ENCODE measurements at places on chromosomes 6 and 20.

DNA sequence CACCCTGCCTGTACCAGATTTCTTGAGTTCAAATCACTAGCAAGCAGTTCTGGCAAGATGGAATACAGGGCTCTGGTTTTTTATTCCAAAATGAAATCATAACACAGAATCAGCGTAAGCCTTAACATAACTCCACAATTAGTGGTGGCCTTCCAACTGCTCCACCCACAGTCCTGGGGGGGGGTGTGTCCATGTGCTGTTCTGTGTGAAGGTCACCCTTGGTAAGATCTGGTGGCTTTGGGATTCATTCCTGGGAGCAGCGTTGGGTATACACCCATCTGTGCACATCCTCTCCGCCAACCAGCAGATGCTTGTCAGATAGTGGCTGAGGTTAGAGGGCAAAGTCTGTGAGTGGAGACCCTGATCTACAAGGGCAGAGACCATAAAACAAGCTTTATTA, 49.9 kb upstream of the CD83 start:
- no peak for DNase-seq

- no peak for DNase-seq
Measured at GRCh38 chr6:97151601-97152000, 131.4 kb downstream of the MMS22L start.

DNA sequence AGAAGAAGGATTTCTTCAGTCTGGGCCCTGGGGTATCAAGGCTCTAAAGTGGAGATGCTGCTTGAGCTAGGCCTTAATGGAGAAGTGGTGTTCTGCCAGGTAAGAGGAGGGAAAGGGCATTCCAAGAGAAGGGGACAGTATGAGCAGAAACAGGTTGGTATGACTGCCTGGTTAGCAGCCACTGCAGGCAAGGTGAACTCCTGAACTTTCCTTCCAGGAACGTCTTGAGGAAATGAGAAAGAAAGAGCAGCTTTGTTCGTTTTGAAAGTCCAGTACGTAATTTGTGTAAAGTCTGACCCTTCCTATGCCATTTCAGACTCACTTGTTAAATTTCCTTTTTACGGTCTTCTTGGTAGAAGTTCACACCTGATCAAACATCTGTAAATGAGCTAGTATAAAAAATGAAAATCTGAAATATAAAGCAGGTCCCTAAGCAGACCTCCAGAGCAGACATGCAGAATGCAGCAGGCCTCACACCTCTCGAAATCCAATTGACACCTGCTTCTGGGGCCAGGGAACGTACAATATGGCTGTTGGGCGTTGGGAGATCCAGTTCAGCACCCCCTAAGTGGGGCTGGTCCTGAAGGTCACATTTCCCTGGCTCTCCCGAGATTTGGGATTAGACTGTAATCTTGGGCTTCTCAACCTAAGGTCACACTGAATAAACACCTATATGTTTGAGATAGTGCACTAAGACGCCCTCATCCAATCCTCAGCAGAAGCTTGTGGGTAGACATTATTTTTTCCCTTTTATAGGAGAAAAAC, 33.6 kb downstream of the MYLK4 start:
- DNase-seq: no peak

- DNase-seq: no peak
Measured at GRCh38 chr20:25632940-25633790, 9.4 kb upstream of the NANP start.

- no peak for DNase-seq
Measured at GRCh38 chr6:140062043-140063020, 687.9 kb upstream of the CITED2 start.

GRCh38 chr20:42281801-42282200, 663.6 kb upstream of the CHD6 start:
- DNase-seq: no peak

DNA sequence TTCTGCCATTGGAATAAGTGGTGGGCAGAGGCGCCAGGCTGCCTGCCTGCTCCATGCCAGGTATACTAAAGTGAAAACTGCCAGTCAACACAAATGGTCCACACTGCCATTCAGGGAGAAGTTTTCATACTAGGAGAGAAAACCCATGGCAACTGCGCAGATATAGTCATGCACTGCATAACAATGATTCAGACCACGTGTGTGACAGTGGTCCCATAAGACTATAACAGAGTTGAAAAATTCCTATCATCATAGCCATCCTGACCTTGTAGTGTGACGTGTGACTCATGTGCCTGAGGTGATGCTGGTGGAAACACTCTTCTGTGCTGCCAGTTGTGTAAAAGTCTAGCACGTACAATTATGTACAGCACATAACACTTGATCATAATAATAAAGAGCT, 25.1 kb downstream of the ZC3H12D start:
- DNase-seq: no peak

- no peak for DNase-seq
Measured at GRCh38 chr20:32251470-32251869, 26.0 kb upstream of the KIF3B start.

DNA sequence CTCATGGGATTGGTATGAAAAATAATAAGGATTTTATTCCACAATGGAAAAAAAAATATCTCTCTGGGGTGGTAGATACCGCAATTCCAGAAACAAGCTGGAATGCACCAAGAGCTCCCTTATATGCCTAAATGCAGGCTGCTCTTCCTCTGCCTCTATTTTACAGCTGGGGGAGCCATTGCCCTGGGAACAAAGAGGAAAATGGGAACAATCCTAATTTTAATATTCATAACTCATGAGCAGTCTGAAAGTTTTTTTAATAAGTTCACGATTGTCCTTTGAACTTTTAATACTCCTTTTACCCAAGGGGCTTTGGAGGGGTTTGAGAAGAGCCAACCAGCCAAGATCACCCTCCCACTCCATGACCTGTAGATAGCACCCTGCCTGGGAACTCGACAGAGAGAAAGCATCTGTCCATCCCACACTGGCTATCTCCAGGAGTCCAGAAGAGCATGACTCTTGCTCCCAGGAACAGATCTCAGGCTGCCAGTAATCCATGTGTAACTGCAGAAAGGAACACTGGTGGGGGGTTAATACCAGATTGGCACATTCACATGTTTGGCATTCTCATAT, 74.7 kb downstream of the CD83 start:
- DNase-seq: no peak

DNA sequence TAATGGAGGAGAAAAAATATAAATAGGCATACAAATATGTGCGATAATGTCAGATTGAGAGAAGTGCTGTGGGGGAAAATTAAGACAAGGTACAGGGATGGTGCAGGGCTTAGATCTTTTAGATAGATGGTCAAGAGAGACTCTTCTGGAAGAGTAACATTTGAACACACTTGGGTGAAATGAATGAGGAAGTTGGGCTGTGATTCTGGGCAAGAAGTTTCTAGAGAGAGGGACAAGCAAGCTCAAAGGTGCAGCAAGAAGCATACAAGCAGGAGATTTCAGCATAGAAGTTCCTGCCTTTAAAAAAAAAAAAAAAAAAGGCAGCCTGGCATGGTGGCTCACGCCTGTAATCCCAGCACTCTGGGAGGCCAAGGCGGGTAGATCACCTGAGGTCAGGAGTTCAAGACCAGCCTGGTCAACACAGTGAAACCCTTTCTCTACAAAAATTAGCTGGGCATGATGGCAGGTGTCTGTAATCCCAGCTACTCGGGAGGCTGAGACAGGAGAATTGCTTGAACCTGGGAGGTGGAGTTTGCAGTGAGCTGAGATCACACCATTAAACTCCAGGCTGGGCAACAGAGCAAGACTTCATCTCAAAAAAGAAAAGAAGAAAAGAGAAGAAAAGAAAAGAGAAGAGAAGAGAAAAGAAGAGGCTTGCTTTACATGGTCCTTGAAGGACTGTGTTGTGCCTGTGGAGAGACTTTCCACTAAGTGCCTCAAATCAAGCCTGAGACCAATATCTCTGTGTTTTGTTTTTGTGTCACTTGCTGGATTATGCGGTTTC, 9.7 kb upstream of the CD83 start:
- no peak for DNase-seq

- DNase-seq: no peak
Measured at GRCh38 chr6:10412461-10413261, 2.2 kb downstream of the TFAP2A start.

DNA sequence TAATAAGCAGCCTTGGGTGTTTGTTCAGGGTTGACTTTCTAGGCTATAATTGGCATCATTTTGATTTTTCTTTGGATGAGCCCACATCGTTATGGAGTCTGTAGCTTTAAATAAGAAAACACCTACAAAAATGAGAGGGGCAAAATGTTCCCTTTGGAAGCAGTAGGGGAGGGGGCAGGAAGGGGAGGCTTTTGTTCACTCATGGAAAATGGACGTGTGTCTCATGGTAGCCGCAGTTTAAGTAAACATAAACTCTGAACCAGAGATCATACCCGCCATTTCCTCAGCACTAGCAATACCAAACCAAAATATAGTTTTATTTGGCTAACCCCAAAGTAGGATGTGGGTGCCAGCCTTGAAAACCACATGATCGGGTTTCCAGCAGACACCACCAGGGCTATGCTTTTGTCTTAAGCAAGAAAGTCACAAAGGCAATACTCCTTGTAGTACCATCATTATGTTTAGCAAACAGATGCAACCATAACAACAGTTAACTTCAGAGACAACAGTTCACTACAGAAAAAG, 572.5 kb upstream of the JAG1 start:
- DNase-seq: no peak

GRCh38 chr20:4813076-4813862, 91.6 kb downstream of the PRND start:
- peak; percentile 37 for DNase-seq

GRCh38 chr6:25965058-25965457, 2.5 kb downstream of the TRIM38 start:
- DNase-seq: no peak

- DNase-seq: peak; percentile 12
Measured at GRCh38 chr6:153511896-153512496, 380.9 kb upstream of the RGS17 start.

DNA sequence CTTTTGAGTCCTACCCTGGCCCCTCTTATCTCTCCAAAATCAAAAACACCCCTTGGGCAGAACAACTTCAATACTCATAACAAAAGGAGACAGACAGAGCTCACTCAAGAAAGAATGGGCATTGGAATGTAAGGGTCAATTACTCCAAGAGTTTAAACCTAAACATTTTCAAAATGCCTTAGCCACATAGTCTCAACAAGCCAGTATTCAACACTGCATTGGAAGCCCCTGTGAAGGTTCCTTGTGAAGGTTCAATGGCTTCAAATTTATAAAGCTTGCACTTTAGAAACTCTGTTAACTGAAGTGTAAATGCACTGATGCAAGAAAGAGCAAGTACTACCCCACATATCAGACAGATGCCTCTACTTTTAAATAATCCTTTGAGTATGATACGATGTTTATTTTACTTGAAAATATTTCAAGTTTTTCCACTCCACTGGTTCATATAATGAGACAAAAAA, 139.1 kb upstream of the LAMP5 start:
- no peak for DNase-seq

DNA sequence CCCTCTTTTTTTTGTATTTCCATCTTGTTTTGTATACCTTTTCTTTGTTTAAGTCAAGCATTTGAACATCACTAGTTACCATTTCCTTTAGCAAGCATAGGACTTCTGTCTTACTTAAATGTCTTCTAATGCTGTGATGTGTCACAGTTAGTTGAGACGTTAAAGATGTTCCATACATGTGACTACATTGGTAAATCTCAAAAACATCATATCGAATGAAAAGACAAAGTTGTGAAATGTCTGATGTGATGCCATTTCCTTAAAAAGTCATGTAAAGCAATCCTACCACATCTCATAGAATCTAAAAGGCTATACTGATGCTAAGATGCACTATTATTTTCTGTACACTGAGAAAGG, 26.8 kb downstream of the SLC16A10 start:
- DNase-seq: no peak

DNA sequence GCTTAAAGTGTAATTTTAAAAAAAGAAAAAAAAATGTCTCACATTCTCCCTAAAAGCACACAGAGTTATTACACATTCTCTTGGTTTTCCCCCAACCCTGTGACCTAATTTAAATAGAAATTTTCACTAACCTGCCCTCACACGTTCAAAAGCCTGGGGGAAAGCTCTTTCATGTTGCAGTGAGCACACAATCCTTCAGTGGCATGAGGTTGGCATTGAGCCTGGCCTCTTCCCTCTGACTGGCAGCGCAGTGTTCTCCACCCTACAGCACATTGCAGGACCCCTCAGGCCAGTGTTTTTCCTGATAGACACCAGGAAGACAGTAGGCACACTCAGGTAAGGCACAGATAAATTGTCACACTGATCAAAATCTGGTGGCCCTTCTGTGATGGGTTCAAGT, 34.1 kb downstream of the TNFRSF21 start:
- no peak for DNase-seq

DNA sequence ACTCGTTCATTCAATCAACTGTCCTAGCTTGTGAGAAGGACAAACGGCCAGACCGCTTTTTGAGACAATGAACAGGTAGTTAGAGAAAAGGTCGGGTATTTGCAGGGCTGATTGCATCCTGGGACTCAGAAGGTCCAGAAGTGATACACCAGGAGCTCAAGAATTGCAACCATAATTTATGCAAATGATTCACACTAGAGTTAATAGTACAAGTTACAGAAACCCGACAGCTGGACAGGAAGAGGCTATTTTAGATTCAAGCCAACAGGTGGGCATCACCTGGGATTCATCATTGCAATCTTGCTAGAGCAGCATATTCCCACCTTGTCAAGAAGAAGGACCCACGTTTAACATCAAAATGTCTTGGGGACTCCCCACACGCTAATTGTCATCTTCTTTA, 83.5 kb downstream of the TNFAIP3 start:
- DNase-seq: no peak

DNA sequence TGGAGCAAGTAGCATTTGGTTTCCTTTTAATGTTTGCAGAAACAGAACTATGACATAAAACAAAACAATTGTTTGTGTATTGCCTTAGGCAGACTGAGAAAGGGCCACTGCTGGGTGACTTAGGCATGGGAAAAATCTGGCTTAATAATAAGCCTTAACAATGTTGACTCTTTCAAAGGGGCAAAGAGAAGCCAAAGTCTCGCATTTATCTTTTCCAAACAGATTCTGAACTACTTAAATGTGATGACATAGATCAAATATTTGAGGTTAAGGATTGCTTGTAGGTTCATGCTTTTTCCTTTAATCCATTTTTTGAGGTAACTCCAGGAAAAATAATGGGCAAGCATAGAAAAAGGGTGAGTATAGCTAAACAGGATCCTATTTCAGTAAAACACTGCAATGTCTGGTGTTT, 39.6 kb downstream of the ADAT2 start:
- no peak for DNase-seq

- DNase-seq: no peak
Measured at GRCh38 chr6:166761801-166762200, 134.8 kb upstream of the RPS6KA2 start.

DNA sequence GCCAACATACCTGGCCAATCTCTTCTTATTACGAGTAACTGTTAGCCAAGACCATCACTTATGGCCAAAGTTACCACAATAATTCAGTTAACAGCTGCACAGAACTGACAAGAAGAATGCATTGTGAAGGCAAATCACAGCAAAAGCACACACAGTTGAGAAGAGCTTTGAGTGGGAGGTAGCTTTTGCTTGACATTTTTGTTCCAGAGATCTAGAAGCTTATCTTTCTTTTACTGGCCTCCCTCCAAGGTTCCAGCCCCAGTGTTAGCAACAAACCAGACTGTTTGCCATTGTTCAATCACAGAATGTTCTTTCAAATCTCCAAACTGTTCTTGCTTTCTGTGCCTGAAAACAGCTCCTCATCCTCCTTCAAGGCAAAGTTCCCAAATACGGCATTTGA, 35.9 kb upstream of the IRAK1BP1 start:
- DNase-seq: no peak

- DNase-seq: no peak
Measured at GRCh38 chr6:153449279-153449678, 318.2 kb upstream of the RGS17 start.

GRCh38 chr6:18031680-18032256, 44.3 kb upstream of the KIF13A start:
- DNase-seq: no peak

All from CD4-positive, alpha-beta T cell treated with Interleukin-1 beta for 1 hour (primary cell).